ENCODE measurements at places on chromosomes 12 and 14.

DNA sequence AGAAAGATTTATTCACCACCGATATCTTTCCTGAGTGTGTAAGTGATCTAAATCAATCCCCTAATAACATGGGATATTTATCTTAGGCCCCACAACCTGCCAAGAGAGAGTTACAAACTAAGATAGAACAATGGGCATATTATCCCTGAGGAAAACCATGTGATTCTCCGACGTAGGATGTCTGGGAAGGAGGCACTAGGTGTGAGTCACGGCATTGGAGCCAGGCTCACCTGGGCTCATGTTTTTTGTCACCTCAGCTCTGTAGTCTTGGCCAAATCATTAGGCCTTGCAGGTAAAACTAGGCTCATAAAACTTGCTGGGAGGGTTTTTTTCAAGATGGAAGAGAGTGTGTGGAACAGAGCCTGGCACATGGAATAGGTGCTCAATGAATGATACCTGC is 129.7 kb upstream of the PLEKHG7 start:
- no peak for DNase-seq

DNA sequence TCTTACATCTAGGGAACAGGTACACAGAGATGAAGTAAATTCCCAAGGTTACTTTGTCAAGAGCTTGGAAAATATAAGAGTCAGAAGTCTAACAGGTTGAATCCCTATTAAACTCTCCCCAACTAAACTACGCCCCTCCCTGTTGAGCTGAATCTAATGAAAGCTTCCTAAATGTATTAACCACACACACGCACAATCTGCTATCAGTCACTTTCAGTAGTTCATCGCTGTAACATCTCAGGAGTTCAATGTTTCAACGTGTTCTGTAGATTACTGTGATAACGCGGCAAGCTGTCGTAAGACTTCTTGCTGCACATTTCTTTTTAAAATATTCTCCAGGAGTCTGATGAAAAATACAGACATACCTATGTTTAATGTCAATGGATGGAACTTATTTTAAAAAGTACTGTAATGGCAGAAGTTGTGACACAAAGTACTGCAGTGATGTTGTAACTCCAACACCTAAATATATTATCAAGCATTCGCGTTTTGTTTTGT is 612 bp upstream of the SLC25A3 start:
- no peak for DNase-seq

DNA sequence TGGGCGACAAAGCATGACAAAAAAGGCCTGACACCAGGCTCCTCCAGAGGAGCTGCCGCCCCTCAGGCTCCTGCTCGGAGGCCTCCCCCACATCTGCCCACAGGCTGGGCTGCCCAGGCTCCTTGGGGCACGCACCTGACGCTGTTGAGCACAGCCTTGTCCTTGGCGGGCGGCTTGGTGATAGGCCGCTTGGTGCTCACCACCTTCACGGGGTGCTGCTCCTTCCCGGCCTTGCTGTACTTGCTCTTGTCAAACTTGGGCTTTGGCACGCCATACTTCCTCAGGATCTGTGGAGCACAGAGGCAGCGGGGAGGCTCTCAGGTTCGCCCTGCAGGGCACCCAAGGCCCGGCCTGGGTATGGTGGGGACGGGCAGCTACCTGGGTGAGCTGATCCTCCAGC is 53.4 kb downstream of the TRAFD1 start:
- no peak for DNase-seq

DNA sequence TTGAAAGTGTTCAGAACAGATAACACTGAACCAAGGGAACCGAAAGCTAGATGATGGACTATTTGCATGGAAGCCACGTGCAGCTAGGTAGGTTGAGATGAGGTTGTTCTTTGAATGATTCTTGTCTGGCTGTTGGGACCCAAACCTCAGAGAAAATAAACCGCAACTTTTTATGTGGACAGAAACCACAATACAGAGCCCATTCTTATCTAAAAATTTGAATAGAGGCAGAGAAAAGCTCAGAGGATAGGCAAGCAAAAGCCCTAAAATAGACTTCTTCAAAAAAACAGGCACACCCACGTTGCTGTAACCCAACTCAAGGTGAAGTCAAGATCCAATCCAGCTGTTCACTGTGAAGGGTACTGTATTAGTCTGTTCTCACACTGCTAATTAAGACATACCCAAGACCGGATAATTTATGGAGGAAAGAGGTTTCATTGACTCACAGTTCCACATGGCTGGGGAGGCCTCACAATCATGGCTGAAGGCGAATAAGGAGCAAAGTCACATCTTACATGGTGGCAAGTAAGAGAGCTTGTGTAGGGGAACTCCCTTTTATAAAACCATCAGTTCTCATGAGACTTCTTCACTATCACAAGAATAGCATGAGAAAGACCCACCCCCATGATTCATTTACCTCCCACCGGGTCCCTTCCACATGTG is 353.8 kb downstream of the AACS start:
- no peak for DNase-seq

DNA sequence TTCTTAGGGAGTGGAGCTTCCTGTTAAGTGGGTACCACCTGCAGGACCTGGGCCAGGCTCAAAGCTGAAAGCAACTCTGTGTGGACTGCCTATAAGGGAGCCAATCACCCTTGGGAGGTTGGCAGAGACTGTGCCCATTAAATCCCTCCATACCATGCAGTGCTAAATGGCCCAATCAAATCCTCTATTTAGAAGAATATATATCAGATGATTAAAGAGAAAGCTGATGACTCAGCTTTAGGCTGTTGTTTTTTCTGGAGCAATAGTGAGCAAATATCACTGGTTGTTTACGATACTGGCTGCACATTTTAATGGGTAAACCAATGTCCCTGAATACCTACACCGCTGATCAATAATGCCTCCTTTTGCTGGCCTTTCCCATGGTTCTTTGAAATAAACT is 101.3 kb downstream of the TMX1 start:
- no peak for DNase-seq

DNA sequence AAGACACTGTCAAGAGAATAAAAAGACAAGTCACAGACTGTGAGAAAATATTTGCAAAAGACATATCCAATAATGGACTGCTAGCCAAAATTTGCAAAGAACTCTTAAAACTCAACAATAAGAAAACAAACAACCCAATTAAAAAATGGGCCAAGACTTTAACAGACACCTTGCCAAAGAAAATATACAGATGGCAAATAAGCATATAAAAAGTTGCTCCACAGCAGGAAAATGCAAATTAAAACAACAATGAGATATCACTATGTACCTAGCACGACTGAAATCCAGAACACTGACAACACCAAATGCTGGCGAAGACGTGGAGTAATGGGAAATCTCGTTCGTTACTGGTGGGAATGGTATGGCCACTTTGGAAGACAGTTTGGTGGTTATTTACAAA is 228.9 kb downstream of the TTC8 start:
- DNase-seq = no peak
